Lung (tissue), 17 donors: ENCODE measurements at places on chromosomes 1 and 21.

GRCh38 chr1:152697701-152698600 lies at the start of gene LCE2A:
LCE2A (plus strand) TSS chr1:152698345; CDS start chr1:152698902, 557 bp downstream.
- DNase-seq: no peak

- DNase-seq: no peak
Observed at GRCh38 chr1:84089867-84090266, 54.2 kb upstream of the PRKACB start.

DNA sequence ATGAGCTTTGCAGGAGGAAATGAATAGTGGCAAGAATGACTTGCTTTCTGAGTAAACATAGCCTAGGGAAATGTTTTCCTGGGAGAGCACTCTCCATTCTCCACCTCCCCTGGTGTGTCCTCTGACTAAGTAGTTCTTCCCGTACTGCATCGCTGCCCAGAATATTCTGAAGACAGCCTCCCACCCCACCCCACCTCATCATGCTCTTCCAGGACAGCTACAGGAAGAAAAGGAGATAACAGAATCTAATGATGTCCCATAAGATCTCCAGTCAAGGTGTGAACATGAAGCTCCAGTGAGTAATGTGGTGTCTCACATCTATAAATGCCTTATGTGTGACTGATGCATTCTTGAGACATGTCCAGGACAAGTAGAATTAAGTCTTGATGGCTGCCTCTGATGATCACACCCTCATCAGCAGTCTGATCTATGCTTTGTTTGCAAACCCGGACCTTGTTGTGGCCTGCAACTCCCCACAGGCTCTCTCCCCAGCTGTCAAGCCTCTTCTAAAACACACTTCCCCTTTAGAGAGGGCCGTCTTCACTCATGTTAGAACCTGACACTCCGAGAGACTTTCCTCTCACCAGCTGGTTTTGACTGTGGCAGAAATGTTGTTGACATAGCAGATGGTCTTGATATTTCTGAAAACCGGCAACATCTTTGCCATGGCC lies 183.0 kb downstream of the CYYR1 start:
- peak; percentile 16 for DNase-seq

DNA sequence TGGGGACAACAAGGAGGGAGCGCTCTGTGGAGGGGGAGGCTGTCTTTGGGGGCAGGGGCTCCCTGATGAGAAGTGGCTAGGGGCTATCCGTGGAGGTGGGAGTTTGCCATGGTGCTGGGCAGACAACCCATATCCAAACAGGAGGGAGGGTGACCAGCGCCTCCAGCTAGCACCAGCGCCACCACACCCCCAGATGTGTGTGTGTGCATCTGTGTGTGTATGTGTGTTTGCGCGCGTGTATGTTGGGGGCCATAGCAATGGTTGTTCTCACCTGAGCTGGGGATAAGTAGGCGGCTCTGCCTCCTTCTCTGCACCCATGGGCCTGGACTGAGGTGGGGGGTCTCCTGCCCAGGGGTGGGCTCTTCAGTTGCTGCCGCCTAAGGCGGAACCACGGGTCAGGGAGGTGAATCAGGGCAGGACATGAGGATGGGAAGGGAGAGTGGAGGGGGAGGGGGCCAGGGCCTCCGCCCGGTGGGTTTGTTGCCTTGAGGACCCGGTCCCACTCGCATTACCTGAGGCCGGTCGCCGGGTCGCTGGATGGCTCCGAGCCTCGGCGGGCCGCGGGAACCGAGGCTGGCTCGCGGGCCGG lies 345 bp downstream of the HPCAL4 start:
- DNase-seq: no peak

DNA sequence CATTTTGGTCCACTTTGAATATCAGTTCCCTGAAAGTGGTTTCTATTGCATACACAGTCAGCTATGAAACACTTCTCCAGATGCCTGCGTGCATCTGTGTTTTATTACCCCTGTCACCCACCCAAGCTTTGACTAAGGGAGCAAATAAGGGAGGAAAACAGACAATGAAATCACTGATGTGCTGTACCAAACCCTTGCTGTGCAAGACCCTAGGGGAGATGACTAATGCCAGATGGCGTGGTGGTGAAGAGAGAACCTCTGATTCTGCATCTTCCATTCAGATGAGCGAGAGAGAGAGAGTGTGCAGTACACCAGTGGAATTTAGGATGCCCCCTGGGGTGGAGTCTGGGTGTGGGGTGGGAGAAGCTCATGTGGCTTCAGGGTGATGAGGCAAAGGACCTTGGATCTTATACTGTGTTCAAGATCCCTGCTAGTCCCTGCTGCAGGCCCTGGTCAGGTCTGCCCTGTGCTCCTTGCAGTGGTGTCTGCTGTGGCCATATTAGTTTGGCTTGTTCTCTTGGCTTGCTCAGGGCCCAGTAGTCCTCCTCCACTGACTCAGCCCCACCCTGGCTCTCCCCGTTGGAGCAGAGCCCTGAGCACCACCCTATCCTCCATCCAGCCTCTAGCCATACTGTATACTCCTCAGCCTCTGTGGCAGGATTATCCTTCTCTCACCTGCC lies 18.5 kb downstream of the CLCA1 start:
- DNase-seq: no peak

- no peak for DNase-seq
Observed at GRCh38 chr1:32811265-32811664, 5.9 kb downstream of the YARS1 start.

DNA sequence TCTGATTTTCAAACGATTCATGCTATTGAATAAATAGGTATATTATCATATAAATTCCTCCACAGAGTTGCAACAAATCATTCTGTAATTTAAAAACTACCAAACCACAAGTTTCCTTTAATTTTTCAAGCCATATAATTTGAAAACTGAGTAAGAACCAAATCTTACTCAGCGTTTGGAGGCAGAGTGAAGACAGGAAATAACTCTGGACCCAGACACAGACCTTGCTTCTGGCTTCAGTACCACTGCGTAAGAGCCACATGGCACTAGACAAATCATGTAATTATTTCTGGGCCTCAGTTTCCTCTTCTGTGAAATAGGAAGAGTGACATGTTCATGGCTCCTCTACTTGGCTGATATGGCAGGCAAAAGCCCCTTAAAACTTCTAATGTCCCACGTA lies 82.4 kb downstream of the SMYD2 start:
- DNase-seq: no peak

DNA sequence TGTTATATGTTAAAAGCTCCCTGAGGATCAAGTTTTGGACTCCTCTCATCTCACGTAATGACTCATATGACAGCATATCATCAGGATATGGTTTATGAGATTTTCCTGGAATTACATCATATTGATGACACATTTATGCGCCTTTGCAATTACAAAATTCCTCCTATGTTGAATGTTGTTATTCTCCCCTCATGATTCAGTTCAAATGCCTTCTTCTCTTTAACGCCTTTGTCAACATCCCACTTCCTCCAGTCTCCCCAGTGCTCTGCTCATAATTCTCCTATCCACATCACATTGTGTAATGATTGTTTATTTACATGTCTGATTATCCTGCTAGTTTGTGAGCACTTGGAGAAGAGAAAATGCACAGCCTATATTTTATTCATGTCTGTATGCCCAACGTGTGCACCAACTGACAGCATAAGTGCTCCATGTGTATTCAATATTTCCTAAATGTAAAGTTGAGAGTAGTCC lies 80.9 kb upstream of the BACH1 start:
- peak; percentile 88 for DNase-seq

GRCh38 chr1:38923607-38924006 lies 18.0 kb downstream of the RHBDL2 start:
- no peak for DNase-seq

- no peak for DNase-seq
Observed at GRCh38 chr1:244821134-244821533, 14.3 kb upstream of the COX20 start.

DNA sequence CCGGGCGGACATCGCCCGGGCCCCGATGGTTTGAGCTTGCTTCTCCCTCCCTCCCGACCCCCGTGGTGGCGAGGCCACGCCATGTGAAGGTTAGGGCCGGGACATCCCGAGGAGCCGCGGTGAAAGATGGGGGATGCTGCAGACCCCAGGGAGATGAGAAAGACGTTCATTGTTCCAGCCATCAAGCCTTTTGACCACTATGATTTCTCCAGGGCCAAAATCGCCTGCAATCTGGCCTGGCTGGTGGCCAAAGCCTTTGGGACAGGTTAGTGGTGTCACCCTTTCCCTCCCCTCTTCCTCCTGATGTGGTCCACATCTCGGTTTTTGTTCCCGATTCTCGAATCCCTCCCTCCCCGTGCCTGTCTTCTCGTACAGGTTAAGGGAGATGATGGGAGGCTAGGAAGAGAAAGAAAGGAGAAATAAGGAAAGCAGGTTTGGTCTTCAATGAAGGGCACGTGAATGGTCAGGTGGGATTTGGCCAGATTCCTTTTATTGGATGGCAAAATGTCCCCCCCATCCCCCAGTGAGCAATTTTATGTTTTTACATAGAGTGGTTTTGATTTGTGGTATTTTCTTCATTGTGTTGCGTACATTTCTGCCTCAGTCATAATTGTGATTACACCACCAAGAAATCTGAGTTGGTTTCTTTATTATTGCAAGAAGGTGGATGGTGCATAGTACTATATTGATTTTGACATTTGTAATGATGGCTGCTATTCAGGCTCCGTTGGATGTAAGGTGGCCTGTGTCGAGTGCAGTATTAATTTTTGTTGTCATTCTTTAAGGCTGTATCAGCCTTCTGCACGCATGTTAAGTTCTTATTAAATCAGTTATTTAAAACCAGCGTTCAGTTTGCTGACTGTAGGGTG lies 1.2 kb downstream of the CAMSAP2 start:
- peak; percentile 51 for DNase-seq

- DNase-seq: no peak
Observed at GRCh38 chr1:214251354-214251753, 29.6 kb upstream of the SMYD2 start.

DNA sequence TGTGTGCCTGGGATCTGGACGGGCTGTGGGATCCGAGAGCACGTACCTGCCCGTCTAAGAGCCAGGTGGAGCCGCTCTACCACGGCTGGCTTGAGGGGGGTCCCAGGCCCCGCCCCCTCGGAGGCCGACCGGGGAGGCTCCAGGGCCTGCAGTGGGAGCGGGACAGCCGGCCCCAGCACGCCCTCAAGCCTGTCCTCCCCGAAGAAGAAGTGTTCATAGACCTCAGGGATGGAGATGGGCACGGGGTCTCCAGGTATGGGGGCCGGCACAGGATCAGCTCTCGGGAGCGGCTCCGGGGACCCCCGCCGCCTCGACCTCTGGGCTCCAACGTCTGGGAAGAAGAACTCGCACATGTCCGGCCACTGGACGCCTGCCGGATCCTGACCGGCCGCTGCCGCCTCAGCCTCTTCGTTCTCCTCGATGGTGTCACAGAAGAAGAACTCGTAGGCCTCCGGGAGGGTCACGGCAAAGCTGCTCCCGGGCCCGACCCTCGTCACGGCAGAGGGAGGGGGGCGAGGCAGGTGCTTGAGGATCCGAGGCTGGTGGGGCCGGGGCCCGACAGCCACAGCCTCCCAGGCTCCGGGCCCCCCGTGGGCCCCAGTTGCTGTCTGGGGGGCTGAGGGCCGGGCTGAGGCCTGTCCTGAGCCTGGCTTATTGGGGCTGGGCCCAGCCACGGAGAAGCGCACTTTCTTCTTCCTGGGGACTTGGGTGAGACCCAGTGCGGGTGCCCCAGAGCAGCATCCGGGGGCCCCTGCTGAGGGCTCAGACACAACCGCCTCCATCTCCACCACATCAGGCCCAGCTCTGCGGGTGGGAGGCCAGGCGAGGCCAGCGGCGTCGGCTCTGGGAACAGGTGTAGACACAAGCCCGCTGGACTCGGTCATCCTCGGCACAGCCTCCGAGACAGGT lies 2.8 kb downstream of the PERM1 start:
- no peak for DNase-seq

DNA sequence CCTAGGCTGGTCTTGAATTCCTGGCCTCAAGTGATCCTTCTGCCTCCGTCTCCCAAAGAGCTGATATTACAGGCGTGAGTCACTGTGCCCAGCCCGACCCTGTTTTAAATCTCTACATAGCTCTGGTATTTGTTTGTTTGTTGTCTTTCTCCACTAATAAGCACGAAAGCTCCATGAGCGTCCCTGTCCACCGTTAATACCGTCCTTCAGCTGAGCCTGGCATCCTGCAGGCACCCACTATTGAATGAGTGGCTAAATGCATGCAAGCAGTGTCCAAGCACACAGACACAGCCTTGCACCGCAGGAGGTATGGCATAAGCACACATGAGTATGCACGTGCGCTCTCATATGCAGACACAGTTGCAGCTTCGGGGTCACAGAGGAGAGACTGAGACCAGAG lies 4.5 kb upstream of the COL16A1 start:
- DNase-seq: no peak

- no peak for DNase-seq
Observed at GRCh38 chr1:209617047-209617673, 33.6 kb downstream of the CAMK1G start.

DNA sequence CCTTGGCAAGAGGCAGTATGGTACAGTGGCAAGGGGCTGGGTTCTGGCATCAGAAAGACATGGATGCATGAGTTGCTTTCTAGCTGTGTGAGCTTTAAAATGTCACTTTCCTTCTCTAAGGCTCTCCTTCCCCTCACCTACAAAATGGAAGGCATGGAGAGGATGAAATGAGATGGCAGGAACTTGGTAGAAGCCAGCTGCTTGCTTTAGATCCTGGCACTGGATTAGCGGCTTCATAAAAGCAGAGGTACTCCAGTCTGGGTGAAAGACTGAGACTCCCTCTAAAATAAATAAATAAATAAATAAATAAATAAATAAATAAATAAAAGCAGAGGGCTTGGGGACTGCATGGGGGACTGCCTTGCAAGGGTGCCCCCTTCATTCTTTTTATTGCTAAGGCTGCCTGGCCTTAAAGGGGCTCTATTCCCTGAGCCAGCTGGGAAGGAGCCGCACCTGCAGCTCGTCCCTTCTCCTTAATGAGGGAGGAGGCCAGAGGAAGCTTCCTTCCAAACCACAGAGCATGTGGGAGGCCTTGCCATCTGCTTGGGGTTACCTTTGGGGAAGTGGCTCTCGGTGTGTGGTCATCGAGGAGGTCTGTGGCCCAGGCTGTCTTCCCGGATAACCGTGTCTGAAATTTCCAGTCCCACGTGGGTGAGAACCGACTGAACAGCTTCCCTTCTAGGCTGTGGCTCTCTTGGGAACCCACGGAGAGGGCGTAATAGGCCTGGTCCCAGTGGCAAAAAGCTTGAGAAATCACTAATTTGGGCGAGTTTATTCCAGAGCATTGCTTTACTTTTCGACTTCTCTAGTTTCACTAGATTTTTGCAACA lies 2.0 kb upstream of the ATP13A2 start:
- no peak for DNase-seq

- no peak for DNase-seq
Observed at GRCh38 chr1:20223551-20224419, 37.5 kb upstream of the PLA2G2C start.

- no peak for DNase-seq
Observed at GRCh38 chr1:100423832-100424337, 71.6 kb downstream of the CDC14A start.

- no peak for DNase-seq
Observed at GRCh38 chr1:218556016-218556415, 210.9 kb downstream of the TGFB2 start.

DNA sequence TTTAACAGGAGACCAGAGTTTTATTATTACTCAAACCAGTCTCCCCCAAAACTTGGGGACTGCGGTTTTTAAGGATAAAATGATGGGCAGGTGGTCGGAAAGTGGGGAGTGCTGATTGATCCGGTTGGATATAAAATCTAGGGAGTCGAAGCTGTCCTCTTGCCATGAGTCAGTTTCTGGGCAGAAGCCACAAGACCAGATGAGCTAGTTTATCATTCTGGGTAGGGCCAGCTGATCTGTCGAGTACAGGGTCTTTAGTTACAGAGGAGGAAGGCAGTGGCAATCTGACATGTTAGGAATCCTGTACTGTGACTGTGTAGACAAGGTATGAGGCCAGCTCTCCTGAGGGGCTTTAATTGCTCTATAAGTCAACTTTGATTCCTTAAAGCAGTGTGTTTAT lies 22.9 kb upstream of the FOXE3 start:
- DNase-seq: no peak
